Activated CD4-positive, alpha-beta T cell treated with anti-CD3 and anti-CD28 coated beads, Interleukin-10, Interleukin-2, amounts not matched to agents 100 ng/mL and 50 ng/mL, durations not matched to agents 16 hours and 8 hours (primary cell): ENCODE measurements at places on chromosomes 16 and 17.

GRCh38 chr17:16100737-16101400 lies 101.2 kb downstream of the TTC19 start:
- DNase-seq, result no peak

DNA sequence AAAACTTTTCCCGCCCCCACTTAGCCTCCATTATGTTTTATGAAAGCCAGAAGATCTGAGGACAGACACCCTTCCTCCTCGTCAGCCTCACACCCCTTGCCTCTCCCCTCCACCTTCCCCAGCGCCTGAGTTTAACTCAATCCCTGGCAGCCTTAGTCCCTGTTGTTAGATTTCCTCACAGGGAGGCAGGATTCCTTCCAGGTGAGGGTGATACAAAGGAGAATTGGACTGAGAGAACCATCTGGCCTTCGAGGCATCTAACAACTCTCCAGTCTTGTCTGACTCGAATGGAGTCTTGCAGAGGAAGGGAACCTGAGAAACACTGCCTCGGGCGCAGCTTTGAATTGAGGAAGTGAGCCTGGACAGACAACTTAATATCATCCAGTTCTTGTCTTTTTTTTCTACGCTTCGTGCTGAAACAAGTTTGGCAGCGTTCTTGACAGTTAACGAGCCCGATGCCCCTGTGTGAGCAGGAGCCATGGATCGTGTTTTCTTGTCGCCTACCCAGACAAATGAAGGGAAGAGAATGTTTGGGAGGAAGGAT lies 1.3 kb upstream of the ZNF768 start:
- DNase-seq, result no peak

GRCh38 chr17:49739641-49740271 lies 24.2 kb downstream of the FAM117A start:
- DNase-seq, result peak; percentile 89

DNA sequence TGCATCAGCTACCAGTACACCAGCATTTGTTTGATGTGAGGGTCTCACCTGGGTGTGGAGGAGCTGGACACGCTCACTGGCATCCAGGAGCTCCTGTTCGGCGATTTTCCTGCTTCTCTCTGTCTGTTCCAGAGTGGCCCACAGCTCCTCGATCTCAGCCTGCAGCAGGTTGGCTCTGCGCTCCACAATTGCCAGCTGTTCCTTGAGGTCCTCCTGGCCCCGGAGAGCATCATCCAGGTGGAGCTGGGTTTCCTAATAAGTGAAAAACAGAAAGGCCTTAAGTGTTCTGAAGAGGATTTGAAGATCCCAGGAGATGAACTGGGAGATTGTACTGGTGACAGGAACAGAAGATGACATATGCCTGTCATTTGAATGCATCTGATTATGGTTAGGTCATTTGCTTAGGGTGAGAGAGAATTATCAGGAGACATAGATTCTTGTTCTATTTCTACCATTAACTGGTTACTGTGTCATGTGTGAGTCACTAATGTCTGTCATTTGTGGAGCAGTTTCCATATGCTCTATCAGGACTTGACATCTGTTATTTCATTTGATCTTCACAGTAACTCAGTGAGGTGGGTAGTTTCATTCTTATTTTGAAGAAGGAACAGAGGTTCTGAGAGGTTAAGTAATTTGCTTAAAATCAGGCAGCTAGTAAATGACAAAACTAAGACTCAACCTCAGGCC lies 21.5 kb upstream of the MYH13 start:
- DNase-seq, result peak; percentile 28

DNA sequence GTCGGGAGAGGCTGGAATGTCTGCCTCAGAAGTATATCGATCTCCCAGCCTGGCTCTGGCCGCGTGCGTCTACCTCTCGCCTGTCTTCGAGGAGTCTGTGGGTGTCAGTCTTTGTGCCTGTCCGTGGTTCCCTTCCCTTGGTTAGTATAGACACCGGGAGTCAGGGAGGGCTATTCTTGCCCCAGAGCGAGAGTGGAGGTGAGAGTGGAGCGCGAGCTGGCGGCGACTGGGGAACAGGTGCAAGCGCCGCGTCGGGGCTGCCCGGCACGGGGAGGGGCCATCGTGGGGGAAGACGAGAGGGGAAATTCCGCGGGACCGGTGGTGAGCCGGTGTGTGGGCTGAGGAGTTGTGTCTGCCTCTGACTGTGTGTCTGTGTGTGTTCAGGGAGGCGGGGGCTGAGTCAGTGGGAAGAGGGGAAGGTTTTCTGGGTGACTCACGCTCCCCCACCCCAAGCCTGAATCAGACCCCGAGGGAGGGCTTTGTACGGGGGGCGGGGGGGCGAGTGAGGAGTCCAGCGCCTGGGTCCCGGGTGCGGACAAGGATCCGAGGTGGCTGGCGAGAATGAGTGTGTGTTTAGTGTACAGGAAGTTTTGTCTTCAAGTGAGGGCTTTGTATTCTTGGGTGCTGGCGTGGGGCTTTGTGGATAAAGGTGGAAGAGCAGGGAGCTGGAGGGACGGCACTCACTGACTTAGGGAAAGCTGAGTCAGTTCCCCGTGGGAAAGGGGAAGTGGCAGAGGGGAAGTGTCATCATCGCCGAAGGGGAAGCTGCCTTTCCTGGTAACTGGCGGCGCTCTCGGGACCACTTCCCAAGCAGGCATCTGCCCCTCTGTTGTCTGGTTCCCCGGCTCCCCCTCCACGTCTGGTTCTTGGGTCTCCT lies 8.6 kb downstream of the KDM6B start:
- peak; percentile 92 for DNase-seq

GRCh38 chr17:51845776-51846175 lies 312.7 kb downstream of the CA10 start:
- no peak for DNase-seq

DNA sequence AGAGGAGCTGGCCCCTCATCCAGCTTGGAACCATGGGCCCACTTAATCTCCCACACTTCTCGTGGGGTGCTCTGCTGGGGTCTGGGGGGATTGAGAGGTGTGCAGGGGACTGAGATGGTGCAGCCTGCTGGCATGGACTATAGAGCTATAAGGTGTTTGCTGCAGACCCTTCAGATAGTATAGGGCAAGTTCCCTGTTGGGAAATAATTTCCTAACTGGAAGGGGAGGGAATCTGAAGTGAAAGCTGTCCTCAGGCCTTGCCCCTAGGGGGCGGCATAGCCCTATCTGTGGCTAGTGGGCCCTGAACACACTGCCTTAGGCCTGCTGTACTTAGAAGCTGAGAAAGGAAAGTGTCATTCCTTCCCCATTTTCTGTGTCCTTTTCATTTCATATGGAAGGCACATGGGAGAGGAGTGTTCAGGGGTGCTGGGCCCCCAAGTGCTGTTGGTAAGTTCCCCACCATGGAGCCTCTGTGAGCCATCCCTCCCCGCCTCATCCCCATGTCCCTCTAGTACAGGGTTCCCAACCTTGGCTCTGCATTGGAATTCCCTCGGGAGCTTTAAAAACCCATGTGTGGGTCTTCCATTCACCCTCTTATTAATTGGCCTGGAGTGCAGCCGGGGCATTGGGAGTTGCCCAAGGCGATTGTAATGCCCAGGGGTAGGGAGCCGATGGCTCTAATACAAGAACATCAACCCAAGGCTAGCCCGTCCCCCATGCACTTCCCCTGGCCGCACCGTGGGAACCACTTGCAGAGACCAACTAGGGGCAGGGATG lies 19.7 kb downstream of the GOSR2 start:
- DNase-seq, result peak; percentile 63

DNA sequence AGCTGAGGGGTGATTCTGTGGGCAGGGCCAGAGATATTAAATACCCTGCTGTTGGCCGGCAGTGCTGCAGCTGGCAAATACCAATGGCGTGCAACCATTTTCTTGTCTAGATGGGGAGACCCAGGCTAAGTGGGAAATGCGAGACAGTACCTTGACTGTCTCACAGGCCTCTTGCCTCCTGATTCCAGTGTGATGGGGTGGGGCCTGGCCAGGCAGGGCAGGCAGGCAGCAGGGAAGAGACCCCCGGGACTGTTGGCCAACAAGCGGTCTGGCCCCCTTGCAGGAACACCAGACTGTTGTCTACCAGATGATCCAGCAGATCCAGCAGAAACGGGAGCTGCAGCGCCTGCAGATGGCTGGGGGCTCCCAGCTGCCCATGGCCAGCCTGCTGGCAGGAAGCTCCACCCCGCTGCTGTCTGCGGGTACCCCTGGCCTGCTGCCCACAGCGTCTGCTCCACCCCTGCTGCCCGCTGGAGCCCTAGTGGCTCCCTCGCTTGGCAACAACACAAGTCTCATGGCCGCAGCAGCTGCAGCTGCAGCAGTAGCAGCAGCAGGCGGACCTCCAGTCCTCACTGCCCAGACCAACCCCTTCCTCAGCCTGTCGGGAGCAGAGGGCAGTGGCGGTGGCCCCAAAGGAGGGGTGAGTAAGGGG lies 5.7 kb upstream of the CISD3 start:
- DNase-seq, result no peak

DNA sequence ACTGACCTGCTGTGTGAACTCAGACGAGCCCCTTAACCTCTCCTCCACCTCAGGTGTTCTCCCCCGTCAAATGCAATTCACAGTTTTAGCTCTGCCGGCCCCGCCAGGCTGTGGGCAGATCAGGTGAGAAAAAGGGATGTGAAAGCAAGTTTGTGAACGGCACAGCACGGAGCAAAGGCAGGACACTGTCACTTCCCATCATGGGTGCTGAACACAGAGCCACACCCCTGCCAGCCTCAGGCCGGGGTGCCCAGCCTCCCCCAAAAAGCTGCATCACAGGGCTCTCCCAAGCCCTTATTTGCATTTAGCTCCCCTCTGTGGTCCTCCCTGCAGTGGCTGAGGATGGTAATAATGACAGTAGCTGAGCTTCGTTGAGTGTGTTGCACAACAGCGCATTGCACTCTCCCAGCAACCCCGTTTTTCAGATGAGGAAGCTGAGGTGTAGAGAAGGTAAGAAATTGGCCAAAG lies 88.8 kb upstream of the TNRC6C start:
- no peak for DNase-seq

DNA sequence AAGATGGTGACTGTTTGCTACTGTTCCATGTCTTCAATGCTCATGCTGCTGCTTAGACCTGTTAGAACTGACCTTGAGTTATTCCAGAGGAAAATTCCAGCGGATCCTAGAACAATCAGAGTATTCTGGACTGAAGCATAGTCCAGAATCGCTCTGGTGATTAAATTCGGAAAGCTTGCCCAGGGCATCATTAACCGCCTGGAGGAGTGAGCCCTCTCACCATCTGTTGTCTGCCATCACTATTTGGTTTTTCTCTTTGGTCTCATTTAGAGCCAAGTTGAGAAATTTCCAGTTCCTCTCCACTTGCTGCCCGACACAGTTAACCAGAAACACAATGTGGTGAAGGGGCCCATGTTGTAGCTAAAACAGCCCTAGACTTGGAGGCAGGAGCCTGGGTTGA lies 104.1 kb downstream of the BMERB1 start:
- no peak for DNase-seq

- DNase-seq, result no peak
Observed at GRCh38 chr16:50878536-50878935, 136.7 kb downstream of the CYLD start.

DNA sequence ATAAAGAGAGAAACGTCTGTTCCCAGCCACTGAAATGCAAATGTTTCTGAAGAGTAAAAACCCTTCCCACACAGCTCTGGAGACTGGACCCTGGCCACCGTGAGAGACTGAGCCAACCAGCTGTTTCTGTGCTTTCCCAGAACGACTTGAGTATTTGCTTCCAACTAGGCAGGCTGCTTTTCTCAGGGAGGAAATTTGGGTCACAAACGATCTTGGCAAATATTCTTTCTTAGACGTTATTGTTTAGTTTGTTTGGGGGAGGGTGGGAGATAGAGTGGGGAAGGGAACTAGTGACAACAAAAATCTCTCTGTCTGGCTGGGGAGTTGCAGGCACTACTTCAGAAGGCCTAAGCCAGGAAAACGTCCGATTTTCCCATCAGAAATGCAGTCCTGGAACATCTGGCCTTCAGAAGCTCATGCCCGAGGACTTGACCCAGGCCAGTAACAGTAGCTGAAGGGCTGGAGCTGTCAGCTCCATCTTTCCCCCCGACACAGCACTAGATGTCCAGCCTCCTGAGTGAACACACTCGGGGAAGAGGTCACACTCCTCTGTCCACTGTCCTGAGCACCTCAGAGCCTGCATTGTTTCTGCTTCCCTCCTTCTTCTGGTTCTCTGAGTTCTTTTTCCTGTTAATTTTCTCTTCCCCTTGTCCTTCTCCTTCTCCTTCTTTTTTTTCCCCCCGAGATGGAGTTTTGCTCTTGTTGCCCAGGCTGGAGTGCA lies 4.0 kb downstream of the CCDC92B start:
- no peak for DNase-seq

DNA sequence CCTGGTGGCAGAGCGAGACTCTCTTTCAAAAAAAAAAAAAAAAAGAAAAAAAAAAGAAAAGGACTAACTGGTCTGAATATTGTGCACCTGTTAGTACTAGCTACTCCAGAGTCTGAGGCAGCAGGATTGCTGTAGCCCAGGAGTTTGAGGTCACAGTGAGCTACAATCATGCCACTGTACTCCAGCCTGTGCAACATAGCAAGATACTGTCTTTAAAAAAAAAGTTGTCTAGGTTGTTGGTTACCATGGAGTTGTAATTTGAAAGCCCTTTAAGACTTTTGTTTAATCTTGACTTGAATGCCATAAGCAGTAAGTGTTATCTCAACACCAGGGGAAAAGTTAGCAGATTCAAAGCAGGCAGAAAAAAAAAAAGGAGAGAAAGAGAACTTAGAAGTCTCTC lies 10.9 kb upstream of the C16orf54 start:
- no peak for DNase-seq

GRCh38 chr16:35176449-35176848 lies 1717.0 kb downstream of the TP53TG3F start:
- no peak for DNase-seq

- no peak for DNase-seq
Observed at GRCh38 chr17:74219576-74220133, 6.3 kb downstream of the TTYH2 start.

- DNase-seq, result no peak
Observed at GRCh38 chr17:66415366-66416206, 113.2 kb downstream of the PRKCA start.

GRCh38 chr16:65079549-65079948 lies 42.3 kb downstream of the CDH11 start:
- no peak for DNase-seq

DNA sequence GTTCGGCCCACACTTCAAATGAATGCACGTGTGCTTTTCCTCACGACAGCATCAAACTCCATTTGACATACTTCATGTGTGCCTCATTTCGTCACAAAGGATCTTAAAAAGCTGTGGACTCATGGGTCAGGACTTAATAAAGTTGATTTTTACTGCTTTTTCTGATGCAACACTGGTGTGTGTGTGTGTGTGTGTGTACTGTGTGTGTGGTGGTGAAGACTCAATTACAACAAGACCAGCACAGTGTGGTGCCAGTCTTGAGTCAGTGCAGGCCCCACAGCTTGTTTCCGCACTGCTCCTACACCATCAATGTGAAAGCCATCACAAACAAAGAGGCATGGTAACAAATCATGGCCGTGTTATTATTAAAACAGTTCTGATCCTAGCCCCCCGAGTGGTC lies 17.7 kb downstream of the CDIP1 start:
- DNase-seq, result no peak

DNA sequence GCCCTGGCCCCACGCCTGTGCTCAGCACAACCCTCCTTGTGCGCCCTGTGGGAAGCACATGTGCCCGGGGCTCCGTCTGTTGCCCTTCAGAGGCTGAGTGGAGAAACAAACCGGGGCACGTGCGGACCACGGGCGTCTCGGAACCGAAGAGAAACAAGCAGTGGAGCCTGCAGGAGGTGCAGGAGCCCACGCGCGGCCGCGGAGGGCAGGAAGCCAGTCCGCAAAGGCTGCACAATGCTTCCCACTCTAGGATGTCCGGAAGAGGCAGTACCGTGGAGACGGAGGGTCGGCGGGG lies 75.5 kb upstream of the GNG13 start:
- no peak for DNase-seq
